ENCODE measurements at places on chromosomes 6 and 20.

GRCh38 chr6:118917546-118918328 lies 17.2 kb downstream of the MCM9 start:
- DNase-seq, result no peak

GRCh38 chr20:24981282-24981681 lies 11.3 kb downstream of the APMAP start:
- DNase-seq, result no peak

DNA sequence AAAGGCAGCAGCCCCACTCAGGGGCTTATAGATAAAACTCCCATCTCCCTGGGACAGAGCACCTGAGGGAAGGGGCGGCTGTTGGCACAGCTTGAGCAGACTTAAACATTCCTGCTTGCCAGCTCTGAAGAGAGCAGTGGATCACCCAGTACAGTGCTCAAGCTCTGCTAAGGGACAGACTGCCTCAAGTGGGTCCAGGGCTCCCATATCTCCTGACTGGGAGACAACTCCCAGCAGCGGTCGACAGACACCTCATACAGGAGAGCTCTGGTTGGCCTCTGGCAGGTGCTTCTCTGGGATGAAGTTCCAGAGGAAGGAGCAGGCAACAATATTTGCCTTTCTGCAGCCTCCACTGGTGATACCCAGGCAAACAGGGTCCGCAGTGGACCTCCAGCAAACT lies 810.1 kb downstream of the EYS start:
- no peak for DNase-seq

DNA sequence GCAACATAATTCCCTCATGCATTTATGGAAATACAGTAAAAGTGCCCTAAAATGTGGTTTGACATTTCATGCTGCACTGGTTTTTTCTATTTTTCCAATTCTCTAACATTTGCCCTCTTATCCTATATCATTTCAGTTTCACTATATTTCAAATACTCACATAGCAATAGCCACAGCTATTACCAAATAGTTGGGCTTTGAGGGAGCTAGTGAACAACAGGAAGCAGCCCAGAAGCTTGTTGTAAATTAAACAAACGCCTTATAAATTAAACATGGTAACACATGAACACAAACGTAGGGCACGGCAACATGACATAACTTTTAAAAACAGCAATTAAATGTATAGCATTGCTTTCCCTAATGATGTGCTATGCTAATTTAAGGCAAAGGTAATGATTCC lies 469.0 kb downstream of the CDC5L start:
- DNase-seq, result no peak

- DNase-seq, result no peak
These were observed 1.9 kb downstream of the CST9L start for GRCh38 chr20:23566199-23566932.

- no peak for DNase-seq
These were observed 295.2 kb downstream of the QKI start for GRCh38 chr6:163709693-163710092.

- DNase-seq, result no peak
These were observed 260.5 kb downstream of the DLL1 start for GRCh38 chr6:170030284-170030815.

GRCh38 chr6:14944593-14944992 lies 301.3 kb upstream of the JARID2 start:
- no peak for DNase-seq

GRCh38 chr6:144893680-144894151 lies 608.6 kb downstream of the UTRN start:
- DNase-seq, result no peak

DNA sequence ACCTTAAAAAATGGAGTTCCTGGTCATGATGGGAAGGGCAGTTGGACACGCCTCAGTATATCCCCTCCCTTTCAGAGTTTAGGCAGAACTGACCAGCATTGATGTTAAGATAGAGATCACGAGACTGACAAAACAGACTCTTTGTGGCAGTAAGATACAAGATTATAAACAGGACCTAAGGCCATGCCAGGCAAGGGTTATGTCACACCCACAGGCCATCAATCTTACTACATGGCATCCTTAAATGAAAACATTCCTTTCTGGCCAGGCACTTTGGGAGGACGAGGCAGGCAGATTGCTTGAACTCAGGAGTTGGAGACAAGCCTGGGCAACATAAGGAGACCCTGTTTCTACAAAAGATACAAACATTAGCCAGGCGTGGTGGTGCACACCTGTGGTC lies 129.3 kb upstream of the MLN start:
- DNase-seq, result no peak

DNA sequence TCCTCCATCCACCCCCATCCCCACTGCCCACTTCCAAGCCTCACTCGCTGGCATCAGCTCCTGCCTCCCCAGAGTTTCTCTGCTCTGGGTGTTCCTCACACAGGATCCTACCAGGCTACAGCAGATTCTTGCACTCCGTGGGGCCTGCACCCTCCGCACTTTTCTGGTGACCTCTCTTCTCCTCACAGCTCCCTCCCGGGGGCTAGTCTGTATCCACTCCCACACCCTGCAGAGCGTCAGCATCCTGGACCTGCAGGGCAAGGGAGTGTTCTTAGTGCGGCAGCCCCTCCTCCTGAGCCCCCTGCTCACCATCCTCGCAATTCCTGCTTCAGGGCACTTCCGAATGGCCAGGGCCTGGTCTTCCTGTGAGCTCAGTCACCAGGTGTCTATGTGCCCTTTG lies 224.2 kb downstream of the DLL1 start:
- no peak for DNase-seq

DNA sequence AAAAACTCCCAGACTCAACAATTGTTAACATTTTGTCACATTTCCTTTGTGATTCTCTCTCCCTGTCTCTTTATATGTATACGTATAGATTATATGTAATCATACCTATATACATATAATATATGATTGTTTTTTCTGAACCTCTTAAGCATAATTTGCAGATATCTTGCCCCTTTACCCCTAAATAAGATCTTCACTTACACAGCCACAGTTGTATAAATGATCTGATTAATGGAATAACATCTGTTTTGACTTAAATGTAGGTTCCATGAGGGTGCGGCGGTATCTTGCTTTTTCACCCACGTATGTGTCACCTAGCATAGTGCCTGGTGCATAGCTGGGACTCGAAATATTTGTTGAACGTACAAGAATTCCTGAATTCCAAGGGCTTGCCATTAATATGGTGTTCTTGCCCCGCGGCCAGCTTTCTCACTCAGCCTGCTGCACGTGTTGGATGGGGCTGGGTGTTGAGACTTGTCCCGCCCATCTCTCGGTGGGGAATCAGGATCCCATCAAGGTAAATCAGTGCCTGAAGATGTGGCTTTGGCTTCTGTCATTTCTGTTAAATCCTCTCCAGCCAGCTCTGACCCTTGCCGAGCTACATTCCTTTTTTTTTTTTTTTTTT lies 10.4 kb upstream of the MANBAL start:
- no peak for DNase-seq

- DNase-seq, result no peak
These were observed 89.1 kb upstream of the PCSK2 start for GRCh38 chr20:17137692-17138091.

GRCh38 chr6:42293386-42293977 lies 75.8 kb upstream of the MRPS10 start:
- no peak for DNase-seq

- DNase-seq, result peak; percentile 8
These were observed 464 bp downstream of the EHMT2 start for GRCh38 chr6:31896856-31897611.

GRCh38 chr6:5278565-5279120 lies 17.3 kb downstream of the FARS2 start:
- DNase-seq, result no peak

- DNase-seq, result no peak
These were observed 230.8 kb downstream of the CD83 start for GRCh38 chr6:14348389-14348788.

DNA sequence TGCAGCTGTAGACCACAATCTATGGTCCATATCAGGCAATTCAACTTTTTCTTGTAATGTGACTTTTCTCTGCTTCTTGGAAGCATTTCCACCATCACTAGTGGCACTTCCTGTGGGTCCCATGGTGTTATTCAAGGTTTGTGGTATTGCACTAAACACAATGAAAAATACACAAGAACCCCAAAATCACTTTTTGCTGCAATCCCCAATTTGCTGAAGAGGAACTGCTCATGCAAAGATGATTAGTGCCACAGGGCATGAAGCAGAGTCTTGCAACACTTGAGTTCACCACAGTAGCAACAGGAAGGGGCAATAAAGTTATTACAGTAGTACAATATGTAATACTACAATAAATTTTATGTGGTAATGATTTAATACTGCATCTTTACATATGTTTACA lies 16.8 kb upstream of the TAAR1 start:
- DNase-seq, result no peak

DNA sequence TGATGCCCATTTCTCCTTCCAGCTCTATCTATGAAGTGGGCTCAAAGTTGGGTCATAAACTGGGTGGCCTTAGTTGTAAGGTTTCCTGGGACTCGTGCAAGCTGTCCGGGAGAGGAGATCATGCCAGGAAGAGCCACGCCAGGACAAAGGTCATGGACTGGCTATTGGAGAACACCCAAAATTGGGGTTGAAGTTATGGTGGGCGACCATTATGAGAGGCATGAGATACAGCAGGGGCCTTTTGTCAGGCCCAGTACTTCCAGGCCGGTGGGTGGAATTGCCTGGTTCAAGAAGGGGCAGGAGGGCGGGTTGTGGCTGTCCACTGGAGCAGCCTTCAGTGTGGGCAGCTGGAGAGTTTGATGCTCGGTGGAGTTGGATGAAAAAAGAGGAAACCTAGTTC lies 225.1 kb upstream of the SSTR4 start:
- no peak for DNase-seq

- DNase-seq, result no peak
These were observed 170.6 kb upstream of the QKI start for GRCh38 chr6:163243692-163244589.

GRCh38 chr20:35791821-35792220 lies 20.0 kb downstream of the PHF20 start:
- DNase-seq, result no peak

- no peak for DNase-seq
These were observed 71.9 kb upstream of the RREB1 start for GRCh38 chr6:7035837-7036249.

- DNase-seq, result no peak
These were observed 60.0 kb downstream of the FYN start for GRCh38 chr6:111813237-111813636.

GRCh38 chr20:7667194-7667593 lies 273.1 kb downstream of the HAO1 start:
- no peak for DNase-seq

Data from CD4-positive, alpha-beta T cell treated with Interleukin-17A for 4 hours (primary cell).